ENCODE measurements at places on chromosomes 4 and X.

- no peak for DNase-seq
These were observed 757 bp upstream of the SRPK3 start for GRCh38 chrX:153779891-153780677.

DNA sequence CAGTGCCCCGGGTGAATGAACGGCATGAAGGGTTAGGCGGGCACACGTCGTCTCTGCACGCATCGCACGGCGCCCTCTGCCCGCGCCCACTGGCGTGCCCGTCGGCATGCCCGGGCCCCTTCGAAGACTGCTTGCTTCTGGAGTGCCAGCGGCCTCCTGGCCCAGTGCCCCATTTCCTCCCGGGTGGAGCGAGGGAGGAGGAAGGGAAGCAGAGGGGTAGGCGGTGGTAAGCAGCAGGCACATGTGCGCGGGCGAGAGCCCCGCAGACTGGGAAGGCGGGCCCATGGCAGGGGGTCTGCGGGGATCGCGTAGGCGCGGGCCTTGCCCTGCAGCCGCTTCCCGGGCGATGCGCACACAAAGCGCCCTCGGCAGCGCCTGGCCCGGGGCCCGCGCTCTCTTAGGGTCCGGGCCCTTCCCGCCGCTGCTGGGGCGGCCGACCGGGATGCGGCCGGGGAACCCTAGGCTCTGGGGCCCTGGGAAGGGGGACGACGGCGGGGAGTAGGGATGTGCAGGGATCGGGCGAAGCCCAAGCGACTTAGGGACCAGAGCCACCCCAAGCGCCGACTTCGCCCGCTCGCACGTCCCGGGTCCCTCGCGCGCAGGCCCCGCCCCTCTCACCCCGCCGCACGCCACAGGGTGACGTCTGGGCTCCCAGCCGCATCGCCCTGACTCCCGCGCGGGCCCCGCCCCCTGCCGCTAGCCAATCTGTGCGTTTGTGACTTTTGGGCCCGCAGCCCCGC, 866 bp upstream of the EMD start:
- no peak for DNase-seq

- DNase-seq: no peak
These were observed 25.3 kb downstream of the SULT1B1 start for GRCh38 chr4:69735119-69735518.

DNA sequence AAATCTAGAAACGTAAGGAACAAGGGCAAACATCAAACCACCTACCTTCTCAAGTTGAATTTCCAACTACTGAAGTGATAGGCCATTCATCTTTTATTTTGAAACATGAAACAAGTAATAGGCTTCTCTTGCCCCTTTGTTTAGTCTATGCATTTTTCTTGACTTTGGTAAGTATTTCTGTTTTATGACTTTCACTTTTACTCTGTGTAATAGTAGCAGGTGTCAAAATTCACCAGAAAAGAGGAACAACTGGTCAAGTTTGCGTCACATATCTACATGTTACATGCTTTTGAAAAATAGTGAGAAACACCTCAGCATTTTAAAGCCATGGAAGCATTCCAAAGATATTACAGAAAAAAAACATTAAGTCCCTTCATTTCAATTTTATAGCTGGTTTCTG, 157.1 kb upstream of the FTHL17 start:
- DNase-seq: no peak

DNA sequence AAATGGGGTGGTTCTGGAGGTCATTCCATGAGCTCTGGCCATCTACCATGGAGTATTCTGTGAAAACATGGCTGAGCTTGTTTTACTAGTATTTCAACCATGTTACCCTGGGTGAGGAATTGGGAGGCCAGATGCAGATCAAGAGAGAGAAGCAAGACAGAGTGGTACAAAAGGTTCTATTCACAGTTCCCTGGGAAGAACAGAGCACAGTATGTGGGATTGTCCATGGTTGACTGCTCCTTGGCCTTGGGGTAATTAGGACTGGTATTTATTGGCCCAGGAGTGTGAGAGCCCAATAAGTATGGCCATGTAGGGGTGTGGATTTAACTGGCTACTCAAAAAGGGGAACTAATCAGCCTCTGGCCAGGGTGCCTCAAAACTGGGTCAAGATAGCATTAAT, 239.7 kb upstream of the GATB start:
- no peak for DNase-seq

DNA sequence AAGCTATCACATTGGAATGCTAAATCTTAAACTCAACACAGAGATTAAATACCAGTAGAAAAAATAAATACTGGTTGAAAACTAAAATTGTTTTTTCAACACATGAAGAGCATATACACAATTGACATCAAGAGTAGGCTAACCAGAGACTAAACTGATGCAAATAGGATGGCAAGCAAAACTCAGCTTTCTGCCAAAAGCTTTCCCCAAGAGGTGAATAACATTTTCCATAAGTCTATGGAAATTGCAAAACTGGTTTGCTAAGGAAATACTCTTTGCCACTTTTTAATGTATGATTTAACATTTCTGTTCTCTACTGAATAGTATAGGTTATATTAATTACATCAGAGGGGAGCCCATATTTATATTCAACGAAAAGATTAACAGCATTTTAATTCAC, 23.8 kb downstream of the IQCM start:
- no peak for DNase-seq

DNA sequence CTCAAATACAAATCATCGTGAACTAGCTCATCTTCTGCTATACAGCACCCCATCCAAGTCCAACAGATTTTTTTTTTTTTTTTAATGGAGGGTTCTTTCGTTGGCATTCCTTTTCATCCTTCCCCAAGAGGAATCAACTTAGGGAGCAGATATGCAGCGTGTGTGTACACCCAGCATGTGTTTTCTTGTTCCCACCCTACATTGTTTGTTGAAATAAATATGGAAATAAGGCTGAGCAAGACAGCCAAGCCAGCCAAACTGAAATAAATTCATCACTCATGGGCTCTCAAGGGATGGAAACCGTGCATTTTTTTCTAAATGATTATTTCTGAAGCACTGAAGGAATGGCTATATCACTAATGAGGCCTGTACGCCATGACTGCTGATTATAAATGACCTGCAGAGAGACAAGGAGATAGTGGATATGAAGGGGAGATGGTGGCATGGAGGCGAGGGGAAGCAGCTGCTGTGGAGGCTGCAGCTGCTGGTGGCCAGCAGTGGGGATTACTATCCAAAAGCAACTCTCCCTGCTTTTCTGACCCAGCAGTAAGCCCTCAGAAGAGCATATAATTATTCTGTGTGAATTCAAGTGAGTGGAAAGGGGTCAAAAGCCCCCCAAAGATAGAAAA, 173.9 kb downstream of the MGST2 start:
- DNase-seq: no peak

DNA sequence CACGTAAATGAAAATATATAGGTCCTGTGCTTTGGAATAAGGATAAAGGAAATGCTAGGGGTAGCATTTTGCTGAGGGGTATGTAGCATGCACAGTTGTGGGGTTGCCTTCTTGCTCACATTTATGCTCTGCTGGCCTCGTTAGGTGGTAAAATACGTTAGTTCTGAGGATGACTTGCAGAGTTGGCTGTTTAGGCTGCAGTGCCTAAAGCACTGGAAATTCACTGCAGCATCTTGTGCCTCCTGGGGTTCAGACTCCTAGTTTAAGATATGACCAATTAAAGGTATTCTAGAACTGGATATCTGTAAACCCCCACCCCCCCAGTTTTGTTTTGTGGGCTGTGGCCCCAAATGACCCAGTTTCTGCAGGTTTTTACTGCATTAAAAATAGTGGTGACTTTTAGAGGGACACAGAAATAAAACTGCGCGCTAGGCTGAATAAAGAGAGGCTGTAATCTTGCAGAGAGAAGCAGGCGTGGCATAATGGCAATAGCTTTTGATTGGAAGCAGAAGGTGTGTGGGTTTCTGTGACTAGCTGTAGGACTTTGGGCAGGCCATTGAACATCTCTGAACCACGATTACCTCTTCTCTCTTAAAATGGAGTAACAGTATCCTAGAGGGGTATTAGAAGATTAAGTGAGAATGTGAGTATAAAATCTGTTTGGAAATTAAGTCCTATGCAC, 79.3 kb downstream of the REPS2 start:
- DNase-seq: no peak

- DNase-seq: no peak
These were observed 151.7 kb upstream of the RPS6KA6 start for GRCh38 chrX:84339507-84340364.

DNA sequence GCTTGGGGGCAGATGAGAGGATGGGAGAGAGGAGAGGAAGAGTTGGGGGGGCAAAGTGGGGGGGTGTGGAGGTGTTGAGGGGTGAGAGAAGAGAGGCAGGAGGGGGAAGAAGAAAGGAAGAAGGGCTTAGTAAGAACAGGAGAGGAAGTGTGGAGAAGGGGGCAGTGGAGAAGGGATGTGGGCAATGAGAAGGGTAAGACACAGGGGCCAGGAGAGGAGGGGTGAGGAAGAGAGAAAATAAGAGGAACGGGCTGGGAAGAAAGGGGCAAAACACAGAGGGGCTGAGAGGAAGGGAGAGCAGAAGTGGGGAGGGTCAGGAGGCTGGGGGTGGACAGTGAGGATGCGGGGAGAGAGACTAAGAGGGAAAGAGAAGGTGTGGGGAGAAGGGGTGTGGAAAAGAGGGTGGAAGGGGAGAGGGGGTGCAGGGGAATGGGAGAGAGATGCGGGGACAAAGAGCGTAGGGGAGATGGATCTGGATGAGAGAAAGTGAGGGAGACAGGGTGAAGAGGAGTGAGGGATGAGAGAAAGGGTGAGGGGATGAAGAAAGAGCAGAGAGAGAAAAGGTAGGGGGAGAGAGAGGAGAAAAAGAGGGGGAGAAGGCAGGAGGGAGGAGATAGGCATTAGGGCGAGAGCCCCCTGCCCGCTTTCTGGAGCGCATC, 12.9 kb downstream of the SH3KBP1 start:
- DNase-seq: no peak

GRCh38 chr4:182640932-182641331, 276.3 kb downstream of the DCTD start:
- no peak for DNase-seq

DNA sequence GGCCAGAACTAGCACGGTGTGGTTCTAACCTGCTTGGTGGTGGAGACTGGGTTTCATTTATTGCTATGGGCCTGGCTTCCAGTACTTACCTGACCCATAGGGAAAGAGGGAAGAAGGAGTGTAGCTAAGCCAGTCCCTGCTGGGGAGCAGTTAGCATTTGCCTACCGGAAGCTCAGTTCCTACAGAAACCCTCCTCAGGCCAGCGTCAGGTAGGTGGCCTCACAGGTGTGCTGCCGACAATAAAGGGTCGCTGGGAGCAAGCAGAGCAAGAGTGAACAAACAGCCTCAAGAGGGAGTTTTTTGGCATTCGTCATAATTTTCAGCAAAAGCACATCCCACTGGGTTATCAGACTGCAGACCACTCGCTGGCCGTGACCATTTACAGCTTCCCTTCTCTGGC, 740.6 kb upstream of the TENM3 start:
- no peak for DNase-seq

GRCh38 chrX:9033179-9033578, 748 bp downstream of the FAM9B start:
- DNase-seq: no peak

DNA sequence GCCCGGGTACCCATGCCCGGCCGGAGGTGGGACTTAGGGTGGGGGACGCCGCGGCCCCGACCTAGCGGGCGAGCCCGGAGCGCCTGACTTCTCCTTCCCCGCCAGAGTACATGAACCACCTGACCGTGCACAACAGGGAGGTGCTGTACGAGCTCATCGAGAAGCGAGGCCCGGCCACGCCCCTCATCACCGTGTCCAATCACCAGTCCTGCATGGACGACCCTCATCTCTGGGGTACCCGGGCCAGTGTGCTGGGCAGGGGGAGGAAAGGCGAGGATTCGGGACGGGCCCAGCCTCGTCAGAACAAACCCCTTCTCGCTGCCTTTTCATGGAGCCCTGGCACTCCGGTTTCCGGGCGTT, 622 bp downstream of the TAFAZZIN start:
- DNase-seq: no peak

GRCh38 chr4:146142768-146143167, 32.8 kb upstream of the LSM6 start:
- DNase-seq: no peak

DNA sequence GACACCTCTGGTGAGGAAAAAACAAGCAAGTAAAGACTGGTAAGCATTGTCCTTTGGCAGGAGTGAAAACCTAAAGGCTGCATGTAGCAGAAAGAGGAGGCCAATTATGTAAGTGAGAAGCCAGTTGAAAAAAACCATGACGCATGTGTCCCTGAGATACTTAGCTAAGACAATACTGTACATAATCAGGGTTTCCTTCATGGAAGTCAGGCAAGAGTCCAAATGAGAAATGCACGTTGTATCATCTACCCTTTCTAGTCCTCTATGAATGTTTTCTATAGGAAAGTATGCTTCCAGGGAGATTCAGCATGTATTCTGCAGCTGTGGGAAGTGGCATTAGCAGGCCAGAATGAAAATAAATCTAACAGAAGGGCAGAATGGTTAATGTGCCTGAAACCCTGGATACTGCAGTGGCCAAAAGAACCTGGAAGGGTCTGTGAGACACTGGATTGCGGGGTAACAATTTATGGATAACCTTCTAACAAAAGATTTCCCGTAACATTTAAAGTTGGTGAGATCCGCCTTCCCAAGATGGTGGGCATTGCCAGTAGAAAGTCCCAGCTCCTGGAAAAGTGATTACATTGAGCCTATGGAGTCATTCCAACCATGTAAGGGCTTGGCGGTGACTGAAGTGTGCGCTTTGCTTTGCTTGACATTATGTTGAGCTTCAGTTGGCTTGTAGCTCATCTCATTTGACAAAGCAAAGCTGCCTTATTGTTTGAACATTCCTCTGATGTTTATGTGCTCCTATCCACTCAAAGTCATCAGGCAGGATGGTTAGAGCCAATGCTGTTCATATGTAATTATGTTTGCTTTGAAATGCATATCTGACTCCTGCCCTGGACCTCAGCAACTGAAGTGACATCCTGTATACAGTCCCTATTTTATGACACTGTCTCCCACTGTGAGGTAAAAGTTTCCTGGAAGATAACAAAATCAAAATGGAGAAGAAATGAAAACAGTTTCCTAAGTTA, 200.4 kb downstream of the ARHGAP24 start:
- DNase-seq: no peak

GRCh38 chr4:80918004-80918403, 112.5 kb upstream of the BMP3 start:
- no peak for DNase-seq

- DNase-seq: no peak
These were observed 69.6 kb upstream of the C4orf50 start for GRCh38 chr4:6087669-6088341.

DNA sequence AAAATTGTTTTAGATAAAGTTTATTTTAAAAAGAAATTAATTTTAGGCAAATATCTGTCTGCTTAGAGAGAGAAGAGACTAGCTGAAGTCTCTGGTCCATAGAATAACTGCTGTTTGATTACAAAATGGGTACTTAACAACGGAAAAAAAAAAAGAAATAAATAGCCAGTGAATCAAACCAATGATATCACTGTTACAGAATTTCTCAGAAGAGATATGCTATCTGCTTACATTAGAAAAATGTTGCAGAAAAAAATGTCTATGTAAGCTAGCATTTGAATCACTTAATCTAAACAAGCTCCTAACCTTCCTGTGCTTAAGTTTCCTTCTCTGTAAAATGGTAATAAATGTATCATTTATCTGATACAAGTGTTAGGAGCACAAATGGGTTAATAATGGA, 189.9 kb downstream of the IL15 start:
- no peak for DNase-seq

All from left renal pelvis (tissue), 4 donors.